ENCODE measurements at places on chromosomes 13 and 19.
A peak's percentile ranks its signal among the peaks of the same experiment; 100 is the strongest.

DNA sequence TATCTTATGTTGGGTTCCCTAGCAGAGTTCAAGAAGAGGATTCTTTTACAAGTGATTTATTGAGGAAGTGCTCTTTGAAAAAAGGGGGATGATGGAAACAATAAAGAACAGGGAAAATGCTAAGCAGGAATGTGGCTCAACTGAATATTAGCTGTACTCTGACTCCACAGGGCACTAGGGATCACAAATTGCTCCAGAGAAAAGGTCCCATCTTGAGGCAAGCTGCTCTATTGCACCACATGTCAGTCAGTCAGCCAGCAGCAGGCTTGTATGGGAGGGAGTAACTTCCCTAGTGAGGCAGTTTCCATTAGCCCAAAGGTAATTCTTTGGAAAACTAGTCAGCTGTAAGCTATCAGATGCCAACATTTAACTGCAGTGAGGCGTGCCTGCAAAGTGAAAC, 73.3 kb upstream of the FNDC3A start:
- no peak for DNase-seq

GRCh38 chr13:98500963-98501421, 75.9 kb downstream of the STK24 start:
- no peak for DNase-seq

DNA sequence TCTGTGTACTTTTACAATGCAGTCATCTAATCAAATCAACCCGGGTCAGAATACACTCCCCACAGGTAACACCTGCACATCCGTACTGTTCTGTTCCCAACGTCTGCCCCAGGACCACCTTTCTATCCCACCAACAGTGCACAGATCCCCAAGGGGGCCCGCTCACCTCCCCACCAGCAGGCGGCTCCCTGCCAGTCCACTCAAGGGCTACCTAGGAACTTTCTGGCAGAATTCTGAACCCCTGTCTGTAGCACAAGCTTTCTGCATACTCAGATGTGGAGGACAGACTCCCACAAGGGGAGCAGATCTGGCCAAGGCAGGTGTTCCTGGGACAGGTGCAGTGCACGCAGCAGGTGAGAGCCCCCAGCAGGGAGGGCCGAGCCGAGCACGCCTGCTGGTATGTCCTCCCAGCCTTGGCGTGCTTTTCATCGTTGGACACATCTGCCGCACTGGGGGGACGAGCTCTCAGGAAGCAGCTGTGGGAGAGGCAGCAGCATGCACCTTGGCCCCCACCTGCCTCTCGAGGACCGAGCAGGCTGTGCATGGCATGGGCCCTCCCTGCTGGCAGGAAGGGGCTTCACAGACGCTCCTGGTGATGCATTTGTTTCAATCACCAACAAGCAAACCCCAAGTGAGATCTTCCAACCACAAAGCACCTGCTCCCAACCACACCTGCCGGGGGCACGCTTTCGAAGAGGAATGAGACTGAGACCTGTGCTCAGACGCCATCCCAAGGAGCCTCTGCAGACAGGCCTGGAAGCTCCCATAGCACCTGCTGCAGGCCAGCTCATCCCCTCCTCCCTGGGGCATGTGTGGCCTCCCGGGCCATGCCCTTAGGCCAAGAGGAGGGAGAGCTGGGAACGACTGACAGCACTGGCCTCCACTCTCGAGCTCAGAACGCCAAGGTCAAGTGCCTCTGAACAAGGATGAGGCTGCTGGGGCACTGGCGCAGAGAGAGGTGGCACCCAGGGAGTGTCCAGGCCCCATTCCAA, 35.9 kb downstream of the RAB20 start:
- DNase-seq = no peak

DNA sequence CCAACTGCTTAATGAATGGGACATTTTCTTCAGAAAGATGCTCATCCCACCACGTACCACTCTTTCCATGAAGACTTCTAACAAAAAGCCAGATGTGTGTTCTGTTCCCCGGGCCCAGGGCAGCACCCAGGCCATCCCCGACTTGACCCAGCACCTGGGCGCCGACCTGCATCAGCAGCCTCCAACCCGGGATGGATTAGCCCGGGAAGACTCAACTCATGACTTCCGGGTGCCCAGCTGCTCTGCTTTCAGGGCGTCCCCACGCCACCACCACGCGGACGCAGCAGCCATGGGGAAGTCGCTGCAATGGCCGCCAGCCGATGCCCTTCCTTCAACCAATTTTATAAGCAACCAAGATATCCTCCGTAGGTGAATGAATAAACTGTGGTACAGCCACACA, 123.8 kb upstream of the TUBA3C start:
- DNase-seq = no peak

GRCh38 chr13:75830842-75831241, 194.7 kb downstream of the LMO7 start:
- DNase-seq = no peak

- DNase-seq = no peak
Observed at GRCh38 chr13:43880926-43881325, 1.2 kb downstream of the LACC1 start.

GRCh38 chr13:95360464-95361097, 59.3 kb upstream of the ABCC4 start:
- DNase-seq = no peak

GRCh38 chr19:42174188-42174587, 41.9 kb upstream of the POU2F2 start:
- no peak for DNase-seq

GRCh38 chr13:106734198-106734597, 166.3 kb upstream of the ARGLU1 start:
- no peak for DNase-seq

- no peak for DNase-seq
Observed at GRCh38 chr13:26914624-26915023, 154.0 kb upstream of the GPR12 start.

DNA sequence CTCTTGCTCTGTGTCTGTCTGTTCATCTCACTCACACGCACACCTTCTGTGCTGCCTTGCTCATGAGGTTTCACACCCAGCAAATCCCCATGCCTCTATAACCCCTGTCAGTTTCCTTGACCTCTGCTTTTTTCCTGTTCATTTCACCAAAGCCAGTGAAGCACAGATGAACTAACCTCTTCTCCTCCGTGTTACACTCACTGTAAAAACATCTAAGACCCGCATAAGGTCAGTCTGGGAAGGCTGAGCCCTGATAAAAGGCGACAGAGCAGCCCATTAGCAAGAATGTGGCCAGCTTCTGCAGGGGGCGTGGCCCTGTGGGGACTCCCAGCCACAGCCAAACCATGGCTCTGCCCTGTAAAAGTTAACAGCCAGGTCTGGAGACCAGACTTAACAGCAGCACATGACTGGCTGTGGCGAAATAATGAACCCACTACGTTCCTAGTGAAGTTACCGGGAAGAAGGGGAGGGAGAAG, 42.8 kb upstream of the NPAS1 start:
- peak; percentile 80 for DNase-seq

GRCh38 chr13:44220948-44221347, 152.7 kb upstream of the SERP2 start:
- DNase-seq = no peak

- DNase-seq = no peak
Observed at GRCh38 chr19:19742773-19743172, 9.9 kb upstream of the ZNF14 start.

DNA sequence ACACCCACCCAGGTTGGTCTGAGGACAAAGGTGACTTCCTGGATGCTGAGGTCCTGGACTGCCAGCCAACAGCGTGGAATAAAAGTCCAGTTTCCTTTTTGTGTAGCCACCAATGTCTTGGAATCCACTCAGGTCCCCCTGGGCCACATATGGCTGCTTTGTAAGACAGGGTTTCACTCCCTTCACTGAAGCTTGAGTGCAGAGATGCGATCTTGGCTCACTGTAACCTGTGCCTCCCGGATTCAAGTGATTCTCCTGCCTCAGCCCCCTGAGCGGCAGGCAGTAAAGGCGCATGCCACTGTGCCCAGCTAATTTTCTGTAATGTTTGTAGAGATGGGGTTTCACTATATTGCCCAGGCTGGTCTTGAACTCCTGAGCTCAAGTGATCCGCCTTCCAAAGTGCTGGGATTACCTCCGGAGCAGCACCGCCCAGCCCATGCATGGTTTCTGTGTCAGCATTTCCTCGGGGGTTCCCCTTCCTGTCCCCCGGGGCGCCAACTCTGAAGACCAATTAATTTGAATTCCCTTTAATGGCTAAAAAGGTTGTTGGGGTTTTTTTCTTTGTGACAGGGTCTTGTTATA, 17.5 kb downstream of the KANK2 start:
- DNase-seq = no peak

- DNase-seq = no peak
Observed at GRCh38 chr13:66362485-66362884, 867.7 kb downstream of the PCDH9 start.

DNA sequence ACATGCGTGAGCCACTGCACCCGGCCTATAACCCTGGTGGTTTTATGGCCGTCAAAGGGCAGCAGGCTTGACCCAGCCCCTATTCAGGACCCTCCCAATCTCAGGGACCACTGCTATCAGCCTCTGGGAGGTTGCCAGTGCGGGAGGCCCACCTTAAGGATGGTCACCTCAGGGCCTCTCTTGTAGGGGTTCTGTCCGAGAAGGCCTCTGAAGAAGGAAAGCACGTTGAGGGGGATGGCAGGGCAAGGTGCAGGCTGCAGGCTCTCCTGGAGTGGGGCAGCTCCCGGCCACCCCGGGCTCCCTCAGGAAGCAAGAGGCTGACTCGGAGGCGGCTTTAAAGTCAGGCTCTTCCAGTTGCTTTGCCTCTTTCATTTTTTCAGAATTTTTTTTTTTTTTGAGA, 6.0 kb upstream of the GRTP1 start:
- DNase-seq = no peak

DNA sequence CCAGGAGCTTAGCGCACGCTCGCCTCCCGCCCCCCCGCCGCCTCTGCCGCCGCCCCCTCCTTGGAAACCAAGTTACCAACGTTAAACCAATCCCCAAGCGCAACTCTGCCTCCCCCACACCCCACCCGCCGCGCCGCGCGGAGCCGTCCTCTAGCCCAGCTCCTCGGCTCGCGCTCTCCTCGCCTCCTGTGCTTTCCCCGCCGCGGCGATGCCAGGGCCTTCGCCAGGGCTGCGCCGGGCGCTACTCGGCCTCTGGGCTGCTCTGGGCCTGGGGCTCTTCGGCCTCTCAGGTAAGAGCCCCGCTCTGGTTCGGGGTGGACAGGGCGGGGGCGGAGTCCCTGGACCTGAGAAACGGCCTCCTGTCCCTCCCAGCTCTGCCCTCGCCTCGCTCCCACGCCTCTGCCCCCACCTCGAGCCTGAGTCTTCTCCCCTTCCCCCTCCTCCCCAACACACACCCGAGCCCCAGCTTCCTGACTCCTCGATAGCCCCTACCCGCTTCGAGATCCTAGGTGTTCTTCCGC, at the start of gene ICAM5:
Gene ICAM5 (plus strand): TSS at position 117 of the 521 bp plus-strand sequence. CDS start 92 bp downstream, at position 209.
- no peak for DNase-seq

DNA sequence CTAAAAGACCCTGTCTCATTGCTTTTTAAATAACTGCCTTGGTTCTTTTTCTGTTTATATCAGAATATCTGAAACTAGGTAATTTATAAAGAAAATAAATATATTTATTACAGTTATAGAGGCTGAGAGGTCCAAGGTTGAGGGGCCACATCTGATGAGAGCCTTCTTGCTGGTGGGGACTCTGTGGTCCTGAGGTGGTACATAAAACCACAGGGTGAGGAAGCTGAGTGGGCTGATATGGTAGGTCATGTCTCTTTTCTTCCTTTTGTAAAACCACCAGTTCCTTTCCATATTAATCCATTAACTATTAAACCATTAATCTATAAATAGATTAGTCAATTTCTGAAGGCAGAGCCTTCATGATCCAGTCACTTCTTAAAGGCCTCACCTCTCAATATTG, 109.5 kb upstream of the SPRY2 start:
- no peak for DNase-seq

DNA sequence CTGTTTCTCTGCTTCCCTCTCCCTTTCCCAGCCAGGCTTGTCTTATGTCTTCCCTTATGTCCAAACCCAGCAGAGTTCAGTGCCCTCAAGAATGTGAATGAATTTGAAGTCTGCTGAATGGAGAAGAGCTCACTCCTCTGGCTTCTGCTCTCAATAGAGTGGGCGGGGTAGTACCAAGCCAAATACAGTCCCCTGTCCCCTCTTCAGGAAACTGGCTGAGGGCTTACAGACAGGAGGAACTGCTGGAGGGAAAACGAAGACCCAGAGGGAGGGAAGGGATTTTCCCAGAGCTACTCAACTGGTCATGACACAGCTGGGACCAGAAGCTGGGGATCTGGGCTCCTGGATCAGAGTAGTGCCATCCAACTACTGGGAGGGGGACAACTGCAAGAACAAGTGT, 32.9 kb upstream of the POU2F2 start:
- DNase-seq = no peak

GRCh38 chr13:95411428-95412040, 110.3 kb upstream of the ABCC4 start:
- DNase-seq = no peak

DNA sequence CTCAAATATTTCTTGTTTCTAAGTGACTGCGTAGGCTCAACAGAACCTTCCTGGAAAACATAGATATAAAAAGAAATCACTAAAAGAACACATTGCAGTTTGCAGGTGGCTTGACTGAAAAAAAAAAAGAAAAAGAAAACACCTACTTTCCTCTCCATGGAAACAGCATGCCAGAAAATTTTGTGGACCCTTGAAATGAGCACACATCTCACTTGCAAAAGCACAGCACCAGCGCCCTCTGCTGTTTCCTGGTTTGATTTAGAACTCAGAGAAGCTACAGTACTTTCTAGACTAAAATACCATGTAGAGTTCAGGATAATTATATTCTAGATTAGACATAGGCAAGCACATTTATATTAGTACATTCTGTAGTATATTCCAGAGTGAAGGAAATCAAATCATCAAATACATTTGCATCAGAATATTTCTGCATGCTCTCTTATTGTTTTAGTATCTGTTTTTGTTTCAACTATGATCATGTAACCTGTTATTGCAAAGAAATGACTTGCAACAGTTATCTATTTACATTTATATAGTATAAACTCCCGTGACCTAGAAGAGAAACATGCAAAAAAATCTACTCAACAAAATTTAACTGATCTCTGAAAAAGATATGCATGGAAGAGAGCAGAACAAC, 22.3 kb upstream of the XPO4 start:
- DNase-seq = peak; percentile 55

GRCh38 chr19:46970815-46971214, 48.8 kb upstream of the NPAS1 start:
- peak; percentile 61 for DNase-seq

DNA sequence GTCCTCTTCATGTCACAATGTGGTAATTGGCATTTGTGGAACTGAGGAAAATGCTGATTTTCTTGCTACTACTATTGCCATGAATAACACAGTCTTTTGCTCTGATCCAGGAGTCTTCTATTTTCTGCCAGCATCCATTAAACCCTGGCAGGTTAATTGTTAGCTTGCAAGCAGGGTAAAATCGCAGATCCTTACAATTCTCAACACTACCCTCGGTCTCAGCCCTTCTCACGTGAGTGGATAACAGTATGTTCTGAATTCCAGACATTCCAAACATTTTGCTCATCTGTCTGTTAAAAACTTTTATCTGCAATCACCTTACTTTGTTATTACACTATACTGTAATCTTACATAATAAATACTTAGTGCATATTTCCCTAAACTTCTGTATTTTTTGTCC, 251.3 kb upstream of the ATXN8OS start:
- peak; percentile 72 for DNase-seq

- no peak for DNase-seq
Observed at GRCh38 chr19:1045247-1045603, 5.3 kb downstream of the ABCA7 start.

Data from kidney glomerular epithelial cell (primary cell).